A549 treated with RU486 at 1 μM for 4 hours (cell line): ENCODE measurements at places on chromosomes 3 and 15. TPM values are rescaled to one million over a fixed set of nuclear protein-coding genes. Genes with fewer than 3 reads are reported as not detected.

Gene PLCB2
- total RNA-seq = 0.68 to 1.4 TPM (median 0.82 TPM) in 5 replicates

Gene CLDN16
- total RNA-seq = 0.07 to 0.41 TPM in 2 of 5 replicates, not detected in the others

Gene RARRES1
- 9.2 to 13.4 TPM (median 11.7 TPM) in 5 replicates for total RNA-seq

Gene IQCB1
- 7.4 to 11.4 TPM (median 10.6 TPM) in 5 replicates for total RNA-seq

Gene MKRN3
- 1.1 to 3.3 TPM (median 2.3 TPM) in 5 replicates for total RNA-seq

Gene MYL3
- 0.22 to 0.35 TPM in 2 of 5 replicates, not detected in the others for total RNA-seq
